ENCODE measurements at places on chromosomes 5 and 9. TPM values are rescaled to one million over a fixed set of nuclear protein-coding genes. Genes with fewer than 3 reads are reported as not detected.

The LAMC3 gene
- total RNA-seq = 0.33 TPM

The FOXD4 gene
- 0.13 TPM for total RNA-seq

The CD274 gene
- 4.8 TPM for total RNA-seq

The MARVELD2 gene
- total RNA-seq = 1.6 TPM

The CYLC2 gene
- not detected for total RNA-seq

The ORM2 gene
- not detected for total RNA-seq

Measured in smooth muscle cell of the pulmonary artery (primary cell).